ENCODE measurements at places on chromosomes 11 and 22. TPM values are rescaled to one million over a fixed set of nuclear protein-coding genes. Genes with fewer than 3 reads are reported as not detected.

DNA sequence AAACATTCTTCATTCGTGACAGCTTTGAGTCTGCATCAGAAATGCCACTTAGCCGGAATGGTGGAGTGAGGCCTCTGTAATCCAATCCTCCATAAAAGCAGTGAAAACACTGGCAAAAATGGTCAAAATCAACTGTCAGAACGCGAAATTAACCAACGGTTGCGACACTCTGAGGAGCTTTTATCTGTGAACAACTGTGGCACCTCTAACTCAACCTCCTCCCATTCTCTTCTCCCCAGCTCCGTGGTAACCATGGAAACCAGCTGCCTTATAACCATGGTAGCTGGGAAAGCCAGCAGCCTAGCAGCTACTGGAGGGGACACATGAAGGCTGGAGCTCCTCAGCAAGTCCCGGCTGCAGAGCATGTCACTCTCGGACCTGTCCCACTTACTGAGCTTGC is 20.3 kb downstream of the AP2A2 start:
- H3K27ac ChIP-seq: no peak overlapping the region
- no peaks in the 10 kb centered on the region for H3K27me3 ChIP-seq
- no peak overlapping the region for H3K4me3 ChIP-seq
- no peak for DNase-seq

DNA sequence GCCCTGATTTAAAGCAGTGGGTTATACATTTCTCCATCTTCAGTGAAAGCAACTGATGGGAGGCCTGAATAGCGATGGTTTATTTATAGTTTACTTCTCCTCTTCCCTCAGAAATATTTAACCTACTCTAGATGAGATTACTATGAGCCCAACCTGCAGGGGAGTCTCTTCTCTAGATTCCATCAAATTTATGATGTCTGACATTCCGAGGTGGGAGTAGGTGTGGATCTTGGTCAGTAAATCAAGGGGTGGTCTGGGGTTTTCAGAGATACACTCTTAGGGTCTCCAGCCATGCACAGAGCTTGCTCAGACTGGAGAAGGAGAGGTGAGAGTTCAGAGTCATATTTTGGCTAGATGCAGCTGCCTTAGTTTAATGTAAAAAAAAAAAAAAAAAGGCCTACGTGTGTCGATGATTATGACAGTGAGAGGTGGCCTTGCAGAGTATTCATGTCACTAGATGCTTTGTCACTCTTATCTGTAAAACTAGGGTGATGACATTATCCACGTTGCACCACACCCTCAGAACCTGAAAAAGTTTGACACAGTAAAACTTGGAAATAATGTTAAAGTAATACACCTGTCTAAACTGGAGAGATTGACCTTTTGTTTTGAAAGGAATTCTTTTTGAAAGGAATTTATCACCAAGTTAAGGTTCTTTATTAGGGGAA is 81.2 kb downstream of the EXT2 start:
- peaks cover 5% of the 10 kb centered on the region for H3K36me3 ChIP-seq
- no peak overlapping the region for H3K27ac ChIP-seq

- H3K36me3 ChIP-seq: no peaks in the 10 kb centered on the region
- H3K4me1 ChIP-seq: no peaks in the 10 kb centered on the region
- DNase-seq: no peak
- H3K27me3 ChIP-seq: no peaks in the 10 kb centered on the region
- H3K27ac ChIP-seq: no peak overlapping the region
- no peak overlapping the region for H3K4me3 ChIP-seq
Measured at GRCh38 chr22:50039669-50040443, 18.2 kb downstream of the TTLL8 start.

DNA sequence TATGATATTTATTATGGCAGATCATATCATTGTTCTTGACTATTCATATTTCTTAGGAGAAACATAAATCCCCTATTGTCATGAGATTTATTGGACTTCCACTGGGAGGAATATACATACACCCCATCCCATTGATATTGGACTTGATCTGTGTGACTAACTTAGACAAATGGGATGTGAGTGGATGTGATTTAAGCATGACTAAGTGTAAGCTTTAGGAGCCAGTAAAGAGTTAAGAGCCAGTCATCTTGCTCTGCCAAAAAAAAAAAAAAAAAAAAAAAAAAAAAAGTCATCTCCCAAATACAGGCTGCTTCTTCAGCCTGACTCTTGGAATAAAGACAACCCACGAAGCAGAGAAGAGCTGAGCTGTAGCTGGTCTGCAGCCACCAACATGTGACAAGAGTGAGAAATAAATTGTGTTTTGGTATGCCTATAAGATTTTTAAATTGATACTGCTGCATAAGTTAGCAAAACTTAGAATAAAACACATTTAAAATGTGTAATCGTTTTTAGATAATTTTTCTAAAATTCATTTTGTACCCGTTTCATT is 595.0 kb upstream of the LRRC4C start:
- no peaks in the 10 kb centered on the region for H3K4me1 ChIP-seq
- DNase-seq: no peak
- H3K27ac ChIP-seq: no peak overlapping the region
- no peak overlapping the region for H3K4me3 ChIP-seq

- H3K27ac ChIP-seq: no peak overlapping the region
- H3K4me3 ChIP-seq: no peak overlapping the region
- H3K4me1 ChIP-seq: no peaks in the 10 kb centered on the region
- no peak for DNase-seq
- no peaks in the 10 kb centered on the region for H3K27me3 ChIP-seq
Measured at GRCh38 chr11:28169816-28170215, 61.6 kb downstream of the METTL15 start.

DNA sequence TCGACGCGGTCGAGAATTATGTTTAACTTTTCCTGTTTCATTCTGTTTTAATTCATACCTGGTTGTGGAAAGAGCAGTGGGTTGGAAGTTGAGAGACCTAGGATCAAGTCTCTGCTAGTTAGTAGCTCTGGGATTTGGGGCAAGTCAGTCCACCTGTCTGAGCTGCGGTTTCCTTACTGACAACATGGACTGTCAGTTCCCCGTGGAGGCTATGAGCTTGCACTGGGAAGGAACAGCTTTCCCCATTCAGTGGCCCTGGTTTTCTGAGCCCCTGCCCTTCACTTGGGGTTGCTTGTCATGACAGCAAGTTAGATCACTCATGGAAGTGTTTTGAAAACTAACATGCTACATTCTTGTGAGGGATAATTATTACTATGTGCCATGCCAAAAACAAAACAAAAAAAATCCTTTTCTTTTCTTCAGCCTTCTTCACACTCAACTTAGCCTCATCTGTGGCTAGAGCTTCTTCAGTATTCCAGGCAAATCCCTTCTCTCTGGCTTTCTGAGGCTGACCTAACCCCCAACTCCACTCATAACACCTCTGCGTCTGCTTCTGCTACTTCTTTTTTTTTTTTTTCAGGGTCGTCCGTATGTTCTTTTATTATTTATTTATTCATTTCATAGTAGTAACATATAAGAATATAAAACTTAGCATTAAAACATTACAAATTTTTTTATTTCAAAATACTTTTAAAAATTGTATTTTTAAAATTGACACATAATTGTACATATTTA is 43.0 kb upstream of the ZBED5 start:
- H3K36me3 ChIP-seq: peaks cover 4% of the 10 kb centered on the region
- H3K27me3 ChIP-seq: no peaks in the 10 kb centered on the region
- H3K27ac ChIP-seq: peak overlapping the region; percentile 91
- peak overlapping the region; percentile 39 for H3K4me3 ChIP-seq
- DNase-seq: peak; percentile 31
- H3K4me1 ChIP-seq: peaks cover 27% of the 10 kb centered on the region

- H3K4me1 ChIP-seq: no peaks in the 10 kb centered on the region
- H3K27me3 ChIP-seq: peaks cover 33% of the 10 kb centered on the region
- no peak for DNase-seq
- no peaks in the 10 kb centered on the region for H3K36me3 ChIP-seq
- peak overlapping the region; percentile 38 for H3K4me3 ChIP-seq
- H3K27ac ChIP-seq: no peak overlapping the region
Measured at GRCh38 chr11:116193321-116194131, 579.3 kb downstream of the BUD13 start.

DNA sequence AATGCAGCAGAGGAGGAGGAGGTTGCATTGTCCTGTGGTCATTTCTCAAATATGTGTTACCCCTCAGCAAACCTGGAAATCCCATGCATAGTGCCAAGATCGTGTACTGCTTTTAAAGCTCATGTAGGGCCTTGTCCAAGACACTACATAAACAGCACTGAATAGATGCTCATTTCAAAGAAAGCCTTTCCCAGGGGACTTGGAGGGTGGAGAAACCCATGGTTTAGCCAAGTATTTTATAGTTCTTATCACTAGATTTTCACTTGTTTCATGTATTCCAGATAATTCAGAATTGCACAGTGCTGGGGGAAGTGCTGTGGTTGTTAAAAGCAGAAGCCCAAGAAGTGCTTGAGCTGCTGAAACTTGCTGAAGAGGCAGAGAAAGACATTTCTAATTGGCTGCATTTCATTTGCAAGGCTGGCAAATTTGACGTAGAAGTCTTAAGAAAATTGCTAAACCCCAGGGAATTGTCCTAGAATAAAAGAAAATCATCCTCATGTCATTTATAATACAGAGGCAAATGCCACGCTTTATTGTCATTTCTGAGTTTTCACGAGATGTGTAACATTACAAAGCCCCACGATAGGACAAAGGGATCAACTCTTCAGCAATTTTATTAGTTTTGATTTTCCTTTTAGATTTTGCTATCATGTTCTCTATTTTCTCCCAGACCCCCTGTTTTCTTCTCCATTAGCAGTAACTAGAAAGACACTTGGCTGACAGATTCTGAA is 20.1 kb downstream of the CSRP3 start:
- no peaks in the 10 kb centered on the region for H3K27me3 ChIP-seq
- no peaks in the 10 kb centered on the region for H3K4me1 ChIP-seq
- H3K4me3 ChIP-seq: no peak overlapping the region

GRCh38 chr11:120028897-120029258 is 109.0 kb downstream of the TRIM29 start:
- peaks cover 2% of the 10 kb centered on the region for H3K27me3 ChIP-seq
- H3K4me1 ChIP-seq: no peaks in the 10 kb centered on the region
- H3K36me3 ChIP-seq: no peaks in the 10 kb centered on the region
- H3K4me3 ChIP-seq: no peak overlapping the region
- H3K27ac ChIP-seq: no peak overlapping the region

DNA sequence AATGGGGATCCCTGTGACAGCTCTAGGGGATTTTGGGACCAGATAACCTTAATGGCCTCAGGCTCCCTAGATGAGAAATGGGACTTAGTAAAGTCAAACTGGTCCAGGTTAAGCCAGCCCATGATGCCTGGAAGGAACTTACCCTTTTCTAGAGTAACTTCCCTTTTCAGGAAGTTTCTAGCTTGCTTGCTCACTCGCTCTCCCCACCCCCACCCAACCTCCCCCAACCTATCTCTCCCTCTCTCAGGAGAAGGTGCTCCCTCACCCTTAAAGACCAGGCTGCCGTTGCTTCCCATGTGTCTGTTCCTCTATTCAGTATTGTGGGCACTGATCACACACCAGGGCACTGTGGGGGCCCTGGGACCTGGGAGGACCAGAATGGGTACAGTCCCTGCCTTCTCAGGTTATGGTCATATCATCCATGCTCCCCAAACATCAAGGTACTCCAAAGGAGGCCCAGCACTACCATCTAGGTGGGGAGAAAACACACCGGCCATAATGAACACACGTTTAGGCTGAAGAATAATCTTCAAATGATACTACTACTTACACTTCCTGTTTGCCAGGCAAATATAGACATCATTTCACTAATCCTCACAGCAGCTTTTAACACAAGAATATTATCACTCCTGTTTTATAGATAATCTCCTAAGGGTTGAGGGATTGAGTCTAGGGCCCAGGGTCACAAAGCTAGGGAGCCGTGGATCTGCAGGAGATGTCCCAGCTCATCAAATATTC is 18.2 kb downstream of the KCNQ1OT1 start:
- H3K4me3 ChIP-seq: no peak overlapping the region
- H3K27ac ChIP-seq: no peak overlapping the region
- no peaks in the 10 kb centered on the region for H3K36me3 ChIP-seq
- no peaks in the 10 kb centered on the region for H3K27me3 ChIP-seq
- H3K4me1 ChIP-seq: peaks cover 4% of the 10 kb centered on the region

DNA sequence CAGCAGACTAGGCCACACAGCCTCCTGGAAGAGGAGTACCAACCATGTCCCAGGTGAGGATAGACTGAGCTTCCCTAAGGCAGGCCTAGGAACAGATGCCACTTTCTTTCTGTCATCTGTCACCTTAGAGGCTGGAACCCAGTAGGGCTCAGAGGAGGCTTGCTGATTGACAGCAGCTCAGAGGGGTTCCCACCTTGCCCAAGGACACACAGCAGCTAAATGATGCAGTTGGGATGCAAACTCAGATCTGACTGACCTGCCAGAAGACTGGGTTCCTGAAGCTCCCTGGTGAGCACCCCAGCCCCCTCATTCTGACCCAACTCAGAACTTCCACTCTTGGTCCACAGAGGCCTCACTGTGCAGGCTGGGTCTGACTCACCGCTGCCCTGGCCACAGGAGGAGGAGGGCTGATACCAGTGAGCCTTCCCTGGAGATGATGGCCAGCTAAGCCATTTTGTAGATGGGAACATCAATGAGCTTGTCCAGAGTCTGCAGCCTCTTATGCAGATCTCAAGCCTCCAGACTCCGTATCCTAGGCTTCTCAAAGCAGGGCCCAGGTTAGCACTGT is 14.0 kb downstream of the CAPN5 start:
- no peak for DNase-seq
- peaks cover 3% of the 10 kb centered on the region for H3K4me1 ChIP-seq

- no peak for DNase-seq
- no peaks in the 10 kb centered on the region for H3K4me1 ChIP-seq
- no peaks in the 10 kb centered on the region for H3K36me3 ChIP-seq
- H3K27me3 ChIP-seq: no peaks in the 10 kb centered on the region
Measured at GRCh38 chr22:38911434-38911833, 39.4 kb upstream of the CBX6 start.

GRCh38 chr11:15976433-15977045 is 379.8 kb downstream of the SOX6 start:
- H3K36me3 ChIP-seq: no peaks in the 10 kb centered on the region
- no peak overlapping the region for H3K4me3 ChIP-seq
- H3K27ac ChIP-seq: peak overlapping the region; percentile 58
- no peaks in the 10 kb centered on the region for H3K27me3 ChIP-seq

DNA sequence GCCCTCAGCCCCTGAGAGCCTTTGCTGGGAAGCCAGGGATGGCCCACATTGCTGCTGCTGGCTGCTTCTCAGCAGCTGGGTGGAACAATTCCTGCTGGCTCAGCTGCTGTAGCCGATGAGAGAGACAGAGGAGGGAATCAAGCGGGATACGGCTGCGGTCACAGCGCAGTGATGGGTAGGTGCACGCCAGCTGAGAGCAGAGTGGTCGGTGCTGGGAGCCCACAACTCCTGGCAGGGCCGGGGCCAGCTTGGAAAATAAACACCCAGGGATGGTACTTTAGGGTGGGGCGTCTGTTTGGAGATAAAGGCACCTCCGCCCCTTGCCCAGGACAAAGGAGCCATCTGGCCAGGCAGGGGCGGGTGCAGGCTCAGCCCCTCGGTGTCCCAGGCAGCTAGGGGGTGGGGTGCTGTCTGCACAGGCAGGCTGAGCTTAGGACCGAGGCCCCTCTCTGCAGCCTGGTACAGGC is 480.5 kb downstream of the MIAT start:
- H3K27me3 ChIP-seq: peaks cover 4% of the 10 kb centered on the region
- no peak overlapping the region for H3K27ac ChIP-seq
- no peak for DNase-seq
- no peaks in the 10 kb centered on the region for H3K36me3 ChIP-seq
- no peak overlapping the region for H3K4me3 ChIP-seq
- H3K4me1 ChIP-seq: no peaks in the 10 kb centered on the region

The CFAP300 gene
- 0.22 TPM for polyA plus RNA-seq

The SCGB1D2 gene
- polyA plus RNA-seq: 0.73 TPM

The PHETA2 gene
- polyA plus RNA-seq: 2.3 TPM

The SYT12 gene
- polyA plus RNA-seq: 0.17 TPM

The TYMP gene
- 26.0 TPM for polyA plus RNA-seq

The RBMXL2 gene
- not detected for polyA plus RNA-seq

The MYEOV gene
- polyA plus RNA-seq: 0.09 TPM

The RASL10A gene
- polyA plus RNA-seq: 0.32 TPM

The MTNR1B gene
- polyA plus RNA-seq: not detected

The CHEK2 gene
- polyA plus RNA-seq: 1.5 TPM

All from psoas muscle (tissue), 8 donors.